ENCODE measurements at places on chromosomes 5 and 9.
A peak's percentile ranks its signal among the peaks of the same experiment; 100 is the strongest.

DNA sequence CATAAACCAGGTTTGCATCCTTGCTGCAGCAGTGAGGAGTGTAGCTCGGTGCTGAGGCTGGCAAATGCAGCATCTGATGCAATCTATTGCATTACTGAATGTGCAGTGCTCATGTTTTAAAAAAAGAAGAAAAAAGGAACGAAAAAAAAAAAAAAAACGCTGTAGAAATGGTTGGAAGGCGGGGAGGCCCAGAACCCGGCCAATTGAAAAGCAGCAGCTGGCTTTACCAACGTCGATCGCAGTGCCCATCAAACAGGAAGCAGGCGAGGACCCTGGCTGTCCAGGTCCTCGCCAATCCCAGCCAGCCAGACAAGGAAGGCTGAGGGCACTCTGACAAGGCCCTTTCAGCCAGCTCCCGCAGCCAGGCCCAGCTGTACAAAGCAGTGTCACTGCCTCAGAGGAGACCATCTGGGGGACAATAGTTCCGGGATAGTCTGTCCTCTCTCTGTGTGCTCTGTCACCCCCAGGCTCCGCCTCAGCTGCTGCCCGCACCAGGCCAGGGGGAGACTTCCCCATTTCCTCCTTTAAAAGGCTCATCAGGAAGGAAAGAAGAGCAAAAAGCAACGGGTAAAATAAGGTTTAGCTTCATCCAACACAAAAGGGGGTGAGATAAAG is 21.8 kb upstream of the CPEB4 start:
- DNase-seq, result peak; percentile 81

DNA sequence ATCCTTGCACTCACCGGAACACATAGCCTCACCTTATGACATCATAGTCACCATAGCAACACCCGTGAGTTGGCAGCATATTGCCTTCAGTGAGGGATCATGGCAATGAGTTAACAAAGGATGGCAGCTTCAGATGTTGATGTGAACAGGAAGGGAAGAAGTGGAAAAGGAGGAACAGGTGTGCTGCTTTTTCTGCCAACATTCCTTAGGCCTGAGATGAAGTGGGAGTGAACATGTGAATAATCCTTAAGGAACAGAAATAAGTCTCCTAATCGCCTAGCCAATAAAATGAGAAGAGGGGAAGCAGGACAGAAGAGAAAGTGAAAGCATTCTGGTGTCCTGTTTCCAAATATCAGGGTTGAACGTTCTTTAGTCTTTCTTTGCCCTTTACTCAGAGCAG is 360.0 kb downstream of the BRINP1 start:
- DNase-seq, result no peak

DNA sequence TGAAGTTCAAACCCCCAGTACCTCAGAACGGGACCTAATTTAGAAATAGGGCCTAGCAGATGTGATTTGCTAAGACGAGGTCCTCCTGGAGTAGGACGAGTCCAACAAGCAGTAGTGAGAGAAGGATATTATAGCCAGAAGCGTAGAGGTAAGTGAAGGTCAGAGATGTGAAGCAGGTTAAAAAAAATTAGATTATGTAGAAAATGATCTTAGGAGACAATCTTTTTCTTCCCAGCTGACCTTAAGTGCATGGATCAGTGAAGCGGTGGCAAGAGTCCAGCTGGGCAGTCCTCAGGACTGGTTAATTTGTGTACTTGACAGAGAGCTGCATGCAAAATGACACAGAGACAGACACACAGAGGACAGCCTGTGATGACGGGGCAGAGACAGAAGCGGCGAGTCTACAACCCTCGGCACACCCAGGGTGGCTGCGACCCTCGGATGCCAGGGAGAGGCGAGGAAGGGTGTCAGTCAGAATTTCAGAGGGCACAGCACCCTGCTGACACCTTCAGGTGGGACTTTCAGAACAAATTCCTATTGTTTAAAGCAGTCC is 131.4 kb upstream of the IRX4 start:
- no peak for DNase-seq

DNA sequence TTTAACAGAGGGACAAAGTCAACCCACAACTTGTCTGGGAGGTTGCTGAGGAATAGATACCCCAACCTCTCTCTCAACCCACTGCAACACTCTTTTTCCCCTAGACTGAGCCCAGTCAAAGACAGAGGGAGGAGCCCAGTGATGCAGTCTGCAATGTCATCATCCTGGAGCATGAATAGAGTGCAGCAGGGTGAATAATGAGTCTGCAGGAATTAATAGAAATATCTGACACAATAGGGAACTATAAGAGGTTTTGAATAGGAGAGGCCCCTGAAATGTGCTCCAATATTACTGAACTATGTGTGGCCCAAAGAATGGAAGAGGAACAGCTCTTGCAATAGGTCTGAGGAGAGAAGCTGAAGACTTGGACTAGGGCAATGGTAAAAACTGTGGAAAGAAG is 59.1 kb downstream of the PDCD1LG2 start:
- DNase-seq, result no peak

- DNase-seq, result no peak
Measured at GRCh38 chr9:77575785-77576184, 72.3 kb downstream of the GNA14 start.

DNA sequence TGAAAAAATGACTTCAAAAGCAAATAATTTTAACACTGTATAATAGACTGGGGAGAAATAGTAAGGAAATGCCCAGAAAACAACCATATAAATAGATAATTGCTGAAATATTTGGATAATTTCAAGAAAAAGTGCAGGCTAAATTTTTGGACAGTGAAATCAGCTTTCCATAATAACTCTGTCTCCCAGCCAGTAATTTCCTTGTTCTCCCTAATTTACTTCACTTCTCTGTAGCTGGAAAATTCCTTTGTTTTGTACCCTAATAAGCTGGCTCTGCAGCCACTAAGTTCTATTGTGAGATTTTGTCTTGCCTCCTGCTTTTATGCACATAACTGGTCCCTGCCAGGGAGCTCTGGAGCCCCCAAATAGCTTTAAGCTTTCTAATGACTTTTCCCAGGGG is 27.7 kb downstream of the PRDM6 start:
- DNase-seq, result no peak

GRCh38 chr5:134466241-134467069 is 54.8 kb upstream of the CDKN2AIPNL start:
- DNase-seq, result peak; percentile 99

- no peak for DNase-seq
Measured at GRCh38 chr9:86369810-86370209, 15.6 kb upstream of the TUT7 start.

DNA sequence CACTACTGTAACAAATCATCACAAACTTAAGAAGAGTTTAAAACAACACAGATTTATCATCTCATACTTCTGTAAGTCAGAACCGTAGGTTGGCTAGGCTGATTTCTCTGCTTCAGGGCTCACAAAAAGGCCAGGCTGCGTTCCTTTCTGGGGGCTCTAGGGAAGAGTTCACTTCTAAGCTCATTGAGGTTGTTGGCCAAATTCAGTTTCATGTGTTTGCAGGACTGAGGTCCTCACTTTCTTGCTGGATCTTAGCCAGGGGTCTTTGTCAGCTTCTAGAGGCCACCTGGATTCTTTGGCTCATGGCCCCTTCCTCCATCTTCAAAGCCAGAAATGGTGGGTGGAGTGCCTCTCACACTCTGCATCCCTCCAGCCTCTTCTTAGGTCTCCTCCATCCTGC is 76.0 kb downstream of the ACTBL2 start:
- DNase-seq, result no peak

GRCh38 chr5:66494437-66494836 is 101.8 kb upstream of the MAST4 start:
- no peak for DNase-seq
